ENCODE measurements at places on chromosomes 5 and 9.

DNA sequence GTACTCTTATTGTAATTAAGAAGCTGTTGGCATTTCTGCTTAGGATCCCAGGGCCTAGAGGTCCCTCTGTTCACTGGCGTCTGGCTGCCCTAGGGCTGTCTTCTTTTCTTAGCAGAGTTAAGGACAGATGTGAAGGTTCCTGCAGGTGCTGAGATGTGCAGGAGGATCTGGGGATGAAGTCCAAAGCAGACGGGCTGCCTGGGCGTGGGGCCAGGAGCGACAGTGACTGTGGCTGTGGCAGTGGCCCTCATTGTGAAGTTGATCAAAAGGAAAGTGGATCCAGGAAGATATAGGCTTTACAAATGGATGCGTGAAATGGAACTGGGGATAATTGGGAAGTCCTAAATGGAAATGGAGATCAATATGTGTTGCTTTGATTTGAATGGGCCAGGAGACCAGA, 19.1 kb upstream of the SH3PXD2B start:
- no peak for DNase-seq

GRCh38 chr5:150440948-150441812, 8.4 kb downstream of the RPS14 start:
- DNase-seq, result no peak

GRCh38 chr5:172498431-172499129, 44.3 kb upstream of the SH3PXD2B start:
- no peak for DNase-seq

DNA sequence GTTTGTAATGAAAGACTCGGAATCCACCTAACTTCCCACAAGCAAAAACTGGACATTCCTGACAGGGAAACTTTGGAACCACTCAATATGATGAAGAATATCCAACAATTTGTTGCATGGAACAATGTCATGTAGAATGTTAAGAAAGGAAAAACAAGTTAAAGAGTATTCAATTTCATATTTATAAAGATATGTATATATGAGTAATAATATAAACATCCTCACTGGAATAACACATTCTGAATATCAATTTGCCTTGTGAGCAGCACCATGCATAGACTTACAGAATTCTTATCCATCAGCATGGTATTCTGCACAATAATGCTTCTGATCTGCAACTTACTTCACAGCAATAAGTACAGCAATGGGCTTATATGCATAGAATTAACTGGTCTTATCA, 650.3 kb downstream of the SEMA5A start:
- DNase-seq, result no peak

DNA sequence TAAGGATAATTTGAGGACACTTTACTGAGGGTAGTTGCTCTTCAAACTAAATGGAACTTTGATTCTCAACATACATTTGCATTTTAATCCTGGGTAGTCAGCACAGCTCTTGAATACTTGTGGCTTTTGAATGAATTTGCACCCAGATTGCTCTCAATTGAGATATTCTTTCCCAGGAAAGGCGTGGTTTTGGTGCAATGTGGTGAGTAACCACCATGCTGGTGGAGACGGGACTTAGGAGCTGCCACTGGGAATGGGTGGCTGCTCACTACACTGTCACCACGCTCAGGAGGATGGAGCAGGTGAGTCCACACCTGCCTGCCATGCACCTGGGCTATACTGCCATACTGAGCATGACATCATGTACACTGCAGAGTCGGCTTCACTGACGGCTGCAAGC, 99.2 kb downstream of the IRX1 start:
- DNase-seq, result no peak

DNA sequence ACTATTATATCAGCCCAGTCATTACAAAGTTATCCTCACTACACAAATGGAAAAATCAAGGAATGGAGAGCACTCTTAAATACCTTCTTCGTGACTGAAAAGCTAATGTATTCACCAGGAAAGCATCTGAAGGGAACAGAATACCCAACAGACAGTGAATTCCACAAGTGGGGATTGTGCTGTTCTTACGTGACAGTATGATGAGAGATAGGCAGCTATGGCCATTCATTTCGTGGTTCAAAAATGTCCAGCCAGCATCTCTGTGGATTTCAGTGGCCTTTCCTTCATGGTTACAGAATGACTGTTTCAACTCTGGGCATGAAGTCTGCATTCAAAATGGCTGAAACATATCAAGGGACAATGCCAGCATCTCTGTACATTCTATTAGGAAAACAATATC, 323.8 kb downstream of the PRELID2 start:
- DNase-seq, result no peak

DNA sequence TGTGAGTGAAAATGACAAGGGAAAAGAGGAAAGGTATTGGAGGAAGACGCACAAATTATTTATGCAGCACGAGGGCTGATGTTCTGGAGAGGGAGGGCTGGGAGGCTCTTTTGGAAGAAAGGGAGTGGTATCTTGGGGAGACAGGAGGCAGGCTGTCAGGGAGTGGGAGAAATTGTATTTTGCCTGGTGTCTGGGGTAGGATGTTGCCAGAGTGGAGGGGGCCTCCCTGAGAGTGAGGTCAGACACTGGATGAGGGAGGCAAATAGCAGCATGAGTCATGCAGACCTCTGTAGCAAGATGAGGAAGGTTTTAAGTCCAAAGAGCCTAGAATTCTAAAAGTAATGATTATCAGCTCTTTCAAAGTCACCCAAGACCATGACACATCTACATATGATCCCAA, 158.0 kb downstream of the DMRT2 start:
- DNase-seq, result no peak

DNA sequence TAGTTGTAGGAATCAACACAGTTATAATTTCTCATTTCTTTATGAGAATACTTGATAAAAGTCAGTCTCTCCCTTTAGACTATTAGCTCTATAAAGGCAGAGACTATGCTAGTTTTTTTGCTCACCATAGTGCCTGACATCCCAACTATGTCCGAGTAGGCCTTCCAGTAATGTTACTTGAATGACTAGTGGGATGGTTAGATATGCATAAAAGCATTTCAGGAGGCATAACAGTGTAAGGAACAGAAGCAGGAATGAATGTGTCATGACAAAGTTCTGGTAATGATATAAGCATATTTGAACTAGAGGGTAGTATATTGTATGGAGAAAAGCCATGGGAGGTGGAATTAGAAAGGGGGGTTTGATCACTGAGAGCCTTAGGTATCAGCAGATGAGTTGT, 77.4 kb upstream of the C5orf46 start:
- DNase-seq, result no peak

DNA sequence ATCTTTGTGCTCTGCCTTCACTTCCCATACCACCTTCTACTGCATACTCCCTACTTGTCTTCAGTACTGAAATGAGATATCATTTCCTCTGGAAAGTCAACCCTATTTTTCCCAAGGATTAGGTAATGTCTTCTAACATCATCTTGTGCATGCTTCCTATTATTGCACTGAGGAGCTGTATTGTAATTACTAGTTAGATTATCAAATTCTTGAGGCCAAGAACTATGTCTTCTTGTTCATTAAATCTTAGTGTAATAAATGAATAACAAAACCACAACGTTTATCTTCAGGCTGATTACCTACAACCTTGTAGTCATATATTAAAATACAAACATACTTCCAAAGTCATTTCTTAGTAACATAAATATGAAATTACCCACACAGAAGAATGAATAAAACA, 87.9 kb upstream of the POU5F2 start:
- DNase-seq, result no peak

DNA sequence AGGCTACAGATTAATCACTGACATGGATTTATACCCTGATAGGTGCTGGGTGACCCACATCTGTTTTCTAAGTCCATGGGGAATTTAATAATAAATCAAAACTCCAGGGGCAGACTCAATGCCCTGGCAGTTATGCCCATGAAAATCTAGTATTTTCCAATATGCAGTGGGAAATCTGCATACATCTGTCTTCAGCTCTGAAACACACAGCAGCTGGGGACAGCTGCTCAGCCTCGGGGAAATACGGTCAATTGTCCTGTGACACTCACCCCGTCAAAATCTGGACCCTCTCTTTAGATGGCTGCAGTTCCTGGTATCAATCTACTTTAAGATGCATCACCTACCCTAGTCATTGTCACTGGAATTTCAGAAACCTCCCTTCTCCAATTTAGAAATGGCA, 12.7 kb upstream of the C1QTNF3 start:
- DNase-seq, result no peak

- no peak for DNase-seq
Observed at GRCh38 chr9:86099701-86100364, 475 bp upstream of the GOLM1 start.

GRCh38 chr5:149302641-149303040, 31.0 kb downstream of the AFAP1L1 start:
- no peak for DNase-seq

DNA sequence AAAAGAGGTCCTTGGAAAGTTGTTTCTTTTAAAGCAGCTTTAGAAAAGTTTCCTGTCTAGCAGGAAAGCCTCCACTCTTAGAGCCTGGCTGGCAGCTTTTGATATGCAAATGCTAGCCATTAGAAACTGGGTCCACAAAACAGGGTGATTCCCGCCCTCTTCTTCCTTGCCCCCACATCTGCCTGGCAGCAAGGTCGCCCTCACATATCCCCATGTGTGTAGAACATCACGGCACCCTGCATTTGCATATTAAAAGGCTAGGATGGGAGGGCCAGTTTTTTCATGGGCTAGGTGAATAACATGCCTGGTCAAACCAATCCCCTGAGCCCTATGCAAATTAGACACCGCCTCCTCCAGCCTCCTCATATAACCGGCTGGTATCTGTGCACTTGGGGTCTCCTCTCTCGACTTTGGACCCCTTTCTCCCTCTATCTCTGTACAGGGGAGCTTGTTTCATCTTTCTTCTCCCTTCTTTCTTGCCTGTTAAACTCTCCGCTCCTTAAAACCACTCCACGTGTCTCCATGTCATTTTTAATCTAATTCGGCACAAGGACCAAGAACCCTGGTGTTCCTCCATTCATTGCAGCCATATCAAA, 426.8 kb upstream of the CTNND2 start:
- no peak for DNase-seq

DNA sequence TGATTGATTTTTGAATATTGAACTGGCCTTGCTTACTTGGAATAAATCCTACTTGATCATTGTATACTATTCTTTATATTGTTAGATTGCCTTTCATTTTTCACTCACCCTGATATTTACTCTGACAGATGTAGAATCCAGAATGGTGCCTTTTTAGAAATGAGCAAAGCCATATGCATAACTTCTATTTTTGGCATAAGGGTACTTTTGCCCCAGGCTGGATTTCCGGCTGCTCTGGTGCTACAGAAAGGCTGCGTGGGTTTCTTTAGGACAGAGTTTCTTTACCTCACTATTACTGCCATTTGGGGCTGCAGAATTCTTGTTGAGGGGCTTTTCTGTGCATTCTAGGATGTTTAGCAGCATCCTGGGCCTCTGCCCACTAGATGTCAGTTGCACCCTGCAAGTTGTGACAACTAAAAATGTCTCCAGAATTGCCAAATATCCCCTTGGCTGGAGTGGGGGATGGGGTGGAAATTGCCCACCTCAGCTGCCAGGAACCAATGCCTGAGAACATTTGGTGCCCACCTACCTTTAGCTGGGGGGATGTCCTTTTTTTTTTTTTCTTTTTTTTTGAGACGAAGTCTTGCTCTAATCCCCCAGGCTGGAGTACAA, 50.1 kb downstream of the SLC36A1 start:
- no peak for DNase-seq

DNA sequence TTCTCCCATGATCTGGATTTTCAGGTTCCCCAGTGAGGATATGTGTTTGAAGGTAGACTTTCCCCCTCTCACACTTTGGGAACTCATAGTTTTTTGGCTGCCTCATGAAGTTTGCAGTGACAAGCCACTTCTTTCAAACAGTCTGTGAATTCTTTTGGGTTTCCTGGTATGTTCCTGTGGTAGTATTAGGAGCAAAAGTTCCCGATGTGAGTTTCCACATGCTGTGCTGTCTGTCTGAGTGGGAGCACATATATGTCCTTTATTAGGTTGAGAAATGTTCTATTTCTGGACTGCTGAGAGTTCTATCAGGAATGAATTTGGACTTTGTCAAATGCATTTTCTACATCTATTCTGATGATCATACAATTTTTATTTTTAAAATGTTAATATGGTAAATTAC, 273.2 kb upstream of the TARS1 start:
- DNase-seq, result no peak

DNA sequence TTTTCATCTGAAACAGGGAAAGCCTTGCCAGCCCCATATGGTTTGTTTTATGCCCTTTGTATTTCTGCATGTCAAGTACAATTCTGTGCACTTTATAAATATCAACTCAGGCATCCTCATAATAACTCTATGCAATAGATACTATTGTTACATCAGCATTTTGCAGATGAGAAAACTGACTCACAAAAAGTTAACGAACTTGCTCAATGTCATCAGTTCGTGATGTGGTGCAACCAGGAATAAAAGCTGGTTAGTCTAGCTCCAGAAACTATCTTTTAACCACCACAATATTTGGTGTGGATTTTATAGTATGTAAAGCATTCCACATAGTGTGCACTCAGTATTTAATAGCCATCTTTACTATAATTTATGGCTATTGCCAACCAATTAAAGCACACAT, 134.9 kb downstream of the MRPS30 start:
- no peak for DNase-seq

GRCh38 chr9:103988821-103989220, 105.3 kb upstream of the SMC2 start:
- DNase-seq, result no peak

DNA sequence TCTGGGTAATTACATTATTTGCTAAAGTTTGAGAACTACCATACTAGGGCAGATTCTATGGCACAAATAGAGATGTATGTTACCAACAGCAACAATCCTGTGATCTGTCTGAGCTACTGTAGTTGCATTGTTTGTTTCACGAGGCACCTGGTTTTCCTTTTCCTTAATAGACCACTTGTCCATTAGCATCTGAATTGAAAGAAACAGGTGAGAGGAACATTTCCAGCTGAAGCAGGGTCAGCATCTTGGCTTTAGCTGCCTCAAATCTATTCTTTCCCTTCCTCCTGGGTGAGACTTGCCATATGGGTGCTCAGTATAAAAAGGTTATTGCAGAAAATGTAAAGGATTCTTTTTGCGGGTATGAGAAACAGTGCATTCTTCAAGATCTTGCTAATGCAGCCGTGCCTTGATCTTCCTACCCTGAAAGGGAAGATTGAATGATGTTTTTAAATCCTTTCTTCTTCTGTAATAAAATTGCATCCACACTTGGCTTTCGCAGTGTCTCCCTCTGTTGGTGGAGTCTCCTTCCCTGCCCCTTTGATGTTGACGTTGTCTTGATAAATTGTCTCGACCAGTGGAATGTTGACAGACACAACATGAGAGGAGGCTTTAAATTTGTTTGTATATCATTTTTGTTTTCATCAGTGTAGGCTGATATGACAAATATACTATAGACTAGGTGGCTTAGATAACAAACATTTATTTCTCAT, 118.0 kb upstream of the BRINP1 start:
- peak; percentile 73 for DNase-seq

DNA sequence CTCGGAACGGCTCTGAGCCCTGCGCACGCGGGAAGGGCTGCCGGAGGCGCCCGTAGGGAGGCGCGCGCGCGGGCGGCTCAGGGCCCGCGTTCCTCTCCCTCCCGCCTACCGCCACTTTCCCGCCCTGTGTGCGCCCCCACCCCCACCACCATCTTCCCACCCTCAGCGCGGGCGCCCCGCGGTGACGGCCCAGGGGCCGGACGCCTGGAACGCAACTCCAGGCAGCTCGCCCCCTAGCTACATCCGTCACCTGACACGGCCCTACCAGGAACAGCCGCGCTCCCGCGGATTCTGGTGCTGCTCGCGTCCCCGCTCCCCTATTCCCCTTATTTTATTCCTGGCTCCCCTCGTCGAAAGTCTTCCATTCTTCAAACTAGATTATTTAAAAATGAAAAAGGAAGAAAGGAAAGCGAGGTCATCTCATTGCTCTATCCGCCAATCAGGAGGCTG, at the start of gene CDKN2B-AS1:
TSS of gene CDKN2B-AS1 (plus strand) at position 236 of the 450 bp plus-strand sequence.
- peak; percentile 94 for DNase-seq

Data from NCI-H774 (cell line).